ENCODE measurements at places on chromosomes 16 and 17.

- no peak for DNase-seq
These were observed 23.0 kb upstream of the CBX4 start for GRCh38 chr17:79862238-79862637.

- DNase-seq, result no peak
These were observed 365.3 kb upstream of the ZFHX3 start for GRCh38 chr16:73413091-73413829.

GRCh38 chr16:1906055-1906845 is 12.0 kb downstream of the HS3ST6 start:
- DNase-seq, result peak; percentile 28

- no peak for DNase-seq
These were observed 1.7 kb upstream of the POLG2 start for GRCh38 chr17:64498308-64499203.

DNA sequence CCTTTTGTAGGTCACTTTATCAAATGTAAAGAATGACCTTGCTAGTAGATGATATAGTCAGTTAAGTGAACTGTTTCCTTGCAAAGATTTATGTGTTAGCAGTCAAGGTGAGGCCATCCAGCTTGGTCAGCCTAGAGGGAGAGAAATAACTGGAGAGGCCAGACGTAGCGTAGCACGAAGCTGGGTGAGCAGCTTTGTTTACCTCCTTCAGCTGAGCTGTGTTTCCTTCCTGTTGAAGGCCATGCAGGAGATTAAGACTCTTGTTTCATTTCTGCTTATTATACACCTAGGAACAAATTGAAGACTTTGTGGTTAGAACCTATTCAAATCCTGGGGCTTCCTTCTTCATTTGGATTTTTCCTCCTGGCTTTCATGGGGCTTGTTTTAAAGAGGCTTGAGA is 267.1 kb downstream of the PHKB start:
- DNase-seq, result no peak

DNA sequence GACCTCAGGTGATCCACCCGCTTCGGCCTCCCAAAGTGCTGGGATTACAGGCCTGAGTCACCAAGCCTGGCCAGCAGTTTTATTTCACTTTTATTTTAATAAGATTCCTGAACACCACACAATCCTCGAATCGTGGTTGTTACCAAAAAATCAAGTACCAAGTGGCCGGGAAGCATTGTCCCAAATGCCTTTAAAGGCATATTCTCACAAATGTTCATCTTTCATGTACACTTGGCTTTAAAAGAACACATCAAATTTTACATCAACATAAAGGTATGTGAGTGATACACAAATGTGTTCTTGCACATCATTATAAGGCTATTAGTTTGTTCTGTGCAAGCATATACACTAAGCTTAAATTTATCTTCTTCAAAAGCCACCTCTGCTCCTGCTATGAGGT is 8.1 kb upstream of the MYH11 start:
- no peak for DNase-seq

GRCh38 chr16:50210266-50211038 is 55.9 kb upstream of the ADCY7 start:
- peak; percentile 60 for DNase-seq
